ENCODE measurements at places on chromosomes 12 and 14.

DNA sequence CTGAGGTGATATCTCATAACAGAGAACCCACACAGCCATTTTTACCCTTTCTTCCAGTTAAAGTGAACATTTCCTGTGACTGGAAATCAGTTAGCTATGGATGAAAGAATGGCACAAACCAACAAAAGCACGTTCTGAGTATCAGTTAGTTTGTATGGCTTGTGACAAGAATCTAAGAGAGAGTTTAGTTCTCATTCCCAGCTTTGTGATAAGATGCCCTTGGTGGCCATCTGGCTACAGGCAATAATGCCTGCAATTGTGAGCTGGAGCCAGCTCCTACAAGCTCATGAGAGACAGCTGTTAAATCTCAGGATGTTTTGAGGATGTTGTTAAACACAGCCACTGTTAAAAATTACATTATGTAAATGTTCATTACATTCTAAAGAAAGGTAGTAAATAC, 122.0 kb upstream of the FRMD6 start:
- DNase-seq: no peak

- no peak for DNase-seq
Measured at GRCh38 chr12:90627180-90627896, 327.6 kb downstream of the CCER1 start.

GRCh38 chr12:45273717-45274271, 57.9 kb downstream of the ANO6 start:
- DNase-seq: peak; percentile 89

DNA sequence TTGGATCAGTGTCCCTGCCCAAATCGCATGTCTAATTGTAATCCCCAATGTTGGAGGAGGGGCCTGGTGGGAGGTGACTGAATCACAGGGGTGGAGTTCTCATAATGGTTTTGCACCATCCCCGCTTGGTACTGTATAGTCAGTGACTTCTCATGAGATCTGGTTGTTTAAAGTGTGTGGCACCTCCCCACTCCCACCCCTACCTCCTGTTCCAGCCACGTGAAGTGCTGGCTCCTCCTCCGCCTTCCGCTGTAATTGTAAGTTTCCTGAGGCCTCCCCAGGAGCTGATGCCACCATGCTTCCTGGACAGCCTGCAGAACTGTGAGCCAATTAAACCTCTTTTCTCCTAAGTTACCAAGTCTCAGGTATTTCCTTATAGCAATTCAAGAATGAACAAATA, 67.2 kb downstream of the FERMT2 start:
- no peak for DNase-seq

GRCh38 chr12:77679686-77680085, 151.0 kb upstream of the NAV3 start:
- DNase-seq: no peak

DNA sequence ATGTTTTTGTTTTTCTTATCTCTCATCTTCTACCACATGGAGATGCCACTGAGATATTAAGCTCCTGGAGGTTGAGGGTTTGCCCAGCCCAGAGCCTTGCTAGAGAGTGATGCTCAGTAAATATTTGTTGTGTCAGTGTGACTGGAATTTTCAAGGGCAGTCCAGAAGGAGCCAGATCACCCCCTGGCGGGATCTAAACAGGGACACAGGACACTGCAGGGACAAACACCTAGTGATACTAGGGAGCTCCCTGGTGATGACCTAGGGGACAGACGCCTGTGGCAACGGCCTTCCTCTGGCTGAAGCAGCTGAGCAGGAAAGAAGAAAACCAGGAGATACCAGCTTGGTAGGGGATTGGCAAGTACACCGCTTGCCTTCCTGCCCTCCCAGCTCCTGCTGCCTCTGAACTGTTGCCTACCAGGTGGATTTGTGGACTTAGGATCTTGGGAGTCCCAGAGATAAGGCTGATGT, 714.4 kb upstream of the TBX3 start:
- no peak for DNase-seq

GRCh38 chr12:1606021-1606622, 11.7 kb upstream of the FBXL14 start:
- DNase-seq: no peak

- DNase-seq: no peak
Measured at GRCh38 chr14:35402323-35403113, 2.0 kb downstream of the NFKBIA start.

- peak; percentile 19 for DNase-seq
Measured at GRCh38 chr14:103329401-103330347, 4.4 kb upstream of the EIF5 start.

DNA sequence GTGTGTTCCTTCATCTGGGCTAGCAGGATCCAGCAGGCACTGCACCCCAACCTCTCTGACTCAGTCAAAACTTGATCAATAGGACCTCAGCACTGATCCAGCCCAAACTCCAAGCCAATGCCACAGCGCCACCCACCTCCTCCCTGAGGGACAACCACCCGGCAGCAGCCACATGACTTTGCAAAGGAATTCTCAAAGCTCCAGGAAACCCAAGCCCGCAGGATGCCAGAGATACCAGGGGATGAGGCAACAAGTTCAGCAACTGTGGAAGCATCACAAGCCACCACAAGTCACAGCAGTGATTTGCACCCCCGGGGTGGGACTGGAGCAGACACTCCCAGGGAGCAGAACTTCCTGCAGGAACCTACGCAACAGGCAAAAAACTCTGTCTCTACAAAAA, 37.3 kb downstream of the ACTN1 start:
- DNase-seq: peak; percentile 83

DNA sequence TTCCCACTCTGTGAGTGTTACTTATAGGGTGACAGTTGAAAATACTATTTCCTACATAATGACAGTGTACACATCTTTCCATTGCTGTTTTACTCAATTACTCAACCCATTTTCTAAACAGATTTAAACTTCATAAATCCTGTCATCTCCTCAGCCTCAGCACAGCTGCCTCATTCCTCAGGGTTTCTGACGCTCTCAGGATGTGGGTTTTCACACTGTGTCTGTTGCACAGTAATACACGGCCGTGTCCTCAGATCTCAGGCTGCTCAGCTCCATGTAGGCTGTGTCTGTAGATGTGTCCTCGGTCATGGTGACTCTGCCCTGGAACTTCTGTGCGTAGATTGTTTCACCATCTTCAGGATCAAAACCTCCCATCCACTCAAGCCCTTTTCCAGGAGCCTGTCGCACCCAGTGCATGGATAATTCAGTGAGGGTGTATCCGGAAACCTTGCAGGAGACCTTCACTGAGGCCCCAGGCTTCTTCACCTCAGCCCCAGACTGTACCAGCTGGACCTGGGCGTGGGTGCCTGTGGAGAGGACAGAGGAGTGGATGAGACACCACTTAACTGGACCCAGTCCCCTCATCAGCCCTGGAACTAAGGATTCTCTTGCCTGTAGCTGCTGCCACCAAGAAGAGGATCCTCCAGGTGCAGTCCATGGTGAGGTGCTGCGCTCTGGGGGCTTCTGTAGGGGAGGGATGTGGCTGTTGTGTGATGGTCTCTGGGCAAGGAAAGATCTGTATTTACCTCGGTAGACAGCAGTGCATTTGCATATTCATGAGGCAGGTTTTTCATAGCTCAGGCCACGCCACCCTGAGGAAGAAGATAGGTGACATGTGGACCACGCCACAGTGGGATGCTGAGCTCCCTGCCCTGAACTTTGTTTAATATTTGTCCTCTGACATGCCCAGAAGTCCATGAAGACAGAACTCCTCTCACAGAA, 750.2 kb downstream of the TMEM121 start:
- DNase-seq: no peak

DNA sequence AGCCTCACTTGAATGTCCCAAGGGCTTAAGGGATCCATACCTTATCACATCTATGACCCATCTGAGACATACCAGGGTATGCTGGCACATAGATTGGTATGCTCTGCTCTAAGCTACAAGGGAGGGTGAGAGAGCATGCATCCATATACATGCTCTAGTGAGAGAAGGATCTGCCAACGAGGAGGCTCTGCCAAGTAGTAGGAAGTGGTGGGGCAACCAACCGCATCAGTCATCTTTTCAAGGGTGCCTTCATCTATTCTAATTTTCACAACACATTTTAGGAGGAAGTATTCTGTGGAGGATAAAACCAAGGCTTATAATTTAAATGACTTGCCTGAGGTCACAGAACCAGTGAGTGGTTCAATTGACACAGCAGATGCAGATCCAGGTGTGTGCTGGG, 6.6 kb upstream of the PPM1A start:
- no peak for DNase-seq

- no peak for DNase-seq
Measured at GRCh38 chr14:66884149-66884548, 305.1 kb upstream of the GARIN2 start.

DNA sequence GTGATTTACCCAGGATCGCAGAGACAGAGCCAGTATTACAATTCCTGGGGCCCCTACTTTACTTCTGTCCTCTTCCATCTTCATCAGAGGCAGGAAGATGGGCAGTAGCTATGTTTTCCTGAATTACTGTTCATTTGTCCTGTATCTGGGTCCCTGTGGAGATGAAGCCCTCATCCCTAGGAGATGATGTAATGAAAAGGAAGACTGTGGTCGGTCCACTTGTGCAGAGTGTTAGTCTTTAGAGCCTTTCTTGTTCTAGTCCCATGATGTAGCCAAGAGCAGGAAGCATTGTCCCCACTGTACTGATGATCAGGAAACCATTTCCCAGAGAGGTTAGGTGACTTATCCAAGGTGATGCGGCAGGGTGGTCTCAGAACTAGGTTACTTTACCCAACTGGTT, 2.6 kb downstream of the CD9 start:
- DNase-seq: no peak

- DNase-seq: no peak
Measured at GRCh38 chr12:104691721-104692556, 235.2 kb downstream of the CHST11 start.

DNA sequence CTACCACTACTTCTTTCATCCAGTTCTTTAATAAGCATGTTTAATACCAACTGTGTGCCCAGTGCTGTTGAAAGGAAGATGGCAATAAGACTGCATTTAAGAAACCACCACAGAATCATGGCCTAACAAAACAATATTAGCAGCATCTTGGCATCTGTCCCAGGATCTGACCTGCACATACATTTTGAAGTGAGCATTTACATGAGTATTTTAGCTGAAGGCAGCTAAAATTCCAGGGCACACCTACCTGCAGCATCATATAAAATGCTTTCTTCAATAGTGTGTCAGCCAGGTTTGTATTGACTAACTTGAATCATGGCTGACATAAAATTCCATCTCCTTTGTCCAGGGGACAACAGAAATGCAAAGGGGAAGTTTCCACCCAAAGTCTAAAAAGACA, 65.0 kb upstream of the ARHGAP5 start:
- no peak for DNase-seq

DNA sequence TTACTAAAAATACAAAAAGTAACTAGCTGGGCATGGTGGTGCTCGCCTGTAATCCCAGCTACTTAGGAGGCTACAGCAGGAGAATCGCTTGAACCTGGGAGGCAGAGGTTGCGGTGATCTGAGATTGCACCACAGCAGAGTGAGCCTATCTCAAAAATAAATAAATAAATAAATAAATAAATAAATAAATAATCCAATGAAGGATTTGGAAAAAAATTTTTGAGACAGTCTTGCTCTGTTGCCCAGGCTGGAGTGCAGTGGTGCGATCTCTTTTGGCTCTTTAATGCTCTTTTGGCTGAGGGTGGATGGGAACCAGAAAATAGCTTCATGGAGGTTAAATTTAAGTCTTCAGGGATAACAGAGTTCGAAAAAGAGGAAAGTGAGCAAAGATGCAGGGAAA, 11.7 kb downstream of the ATP5MC2 start:
- no peak for DNase-seq

GRCh38 chr12:39779768-39780340, 160.3 kb upstream of the ABCD2 start:
- no peak for DNase-seq

- DNase-seq: no peak
Measured at GRCh38 chr12:128861226-128862016, 8.1 kb downstream of the GLT1D1 start.

DNA sequence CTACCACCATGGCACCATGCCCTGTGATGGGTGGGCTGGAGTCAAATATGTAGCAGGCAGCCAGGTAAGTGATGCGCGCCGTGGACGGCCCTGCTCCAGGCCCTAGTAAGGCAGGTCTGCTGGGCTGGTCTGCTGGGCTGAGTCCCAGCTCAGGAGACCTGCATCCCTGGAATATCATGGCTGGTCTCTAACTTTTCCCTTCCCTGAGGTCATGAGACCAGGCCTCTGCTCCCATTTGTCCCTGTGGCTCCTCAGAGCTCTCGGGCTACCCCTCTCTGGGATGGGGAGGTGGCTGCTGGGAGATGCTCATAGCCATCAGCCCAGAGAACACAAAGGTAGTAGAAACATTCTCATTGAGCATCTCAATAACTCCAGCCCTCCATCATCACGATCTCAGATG, 19.8 kb upstream of the KCNA5 start:
- no peak for DNase-seq

GRCh38 chr12:98863167-98863566, 218.1 kb downstream of the APAF1 start:
- DNase-seq: no peak

DNA sequence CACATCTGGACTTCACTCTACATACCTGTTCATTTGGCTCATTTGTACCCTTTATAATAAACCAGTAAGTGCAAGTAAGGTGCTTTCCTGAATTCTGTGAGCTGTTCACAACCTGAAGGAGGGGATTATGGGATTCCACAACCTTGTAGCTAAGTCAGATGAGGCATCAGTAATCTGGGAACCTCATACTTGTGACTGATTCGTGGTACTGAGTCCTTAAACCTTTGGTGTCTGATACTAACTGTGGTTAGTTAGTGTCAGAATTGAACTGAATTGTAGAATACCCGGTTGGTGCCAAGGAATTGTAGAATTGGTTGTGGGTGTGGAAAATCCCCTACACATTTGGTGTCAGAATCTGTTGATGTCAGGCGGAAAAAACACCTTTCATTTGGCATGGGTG, 83.4 kb downstream of the TMX1 start:
- no peak for DNase-seq

DNA sequence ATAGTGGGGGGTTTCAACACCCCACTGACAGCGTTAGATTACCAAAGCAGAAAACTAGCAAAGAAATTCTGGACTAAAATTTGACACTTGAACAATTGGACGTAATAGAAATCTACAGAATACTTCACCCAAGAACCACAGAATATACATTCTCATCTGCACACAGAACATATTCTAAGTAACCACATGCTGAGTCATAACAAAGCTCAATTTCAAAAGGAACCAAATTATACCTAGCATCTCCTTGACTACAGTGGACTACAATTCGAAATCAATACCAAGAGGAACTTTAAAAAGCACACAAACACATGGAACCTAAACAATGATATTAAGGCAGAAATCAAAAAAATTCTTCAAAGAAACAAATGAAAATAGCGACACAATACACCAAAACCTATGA, 871.6 kb upstream of the MDGA2 start:
- DNase-seq: no peak

DNA sequence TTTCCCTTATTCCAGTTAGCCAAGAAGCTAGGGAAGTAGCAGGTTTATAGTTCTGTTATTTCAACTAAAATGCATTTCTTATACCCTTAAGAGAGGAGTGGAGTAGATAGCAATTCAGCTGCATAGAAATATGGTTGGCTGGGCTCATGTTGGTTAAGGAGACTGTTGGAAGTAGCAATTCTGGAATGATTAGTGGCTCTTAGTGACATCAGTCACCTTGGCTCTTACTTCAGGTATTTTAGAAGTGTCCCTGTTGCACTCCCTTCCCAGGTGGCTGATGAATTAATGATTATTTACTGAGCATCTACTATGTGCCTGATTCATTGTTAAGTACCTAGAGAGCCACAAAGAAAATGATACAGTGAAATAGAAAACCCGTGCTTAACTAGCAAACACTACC, 128.1 kb downstream of the MGST1 start:
- no peak for DNase-seq

Data from umbilical cord (tissue), 2 donors.